ENCODE measurements at places on chromosomes 16 and 17.

DNA sequence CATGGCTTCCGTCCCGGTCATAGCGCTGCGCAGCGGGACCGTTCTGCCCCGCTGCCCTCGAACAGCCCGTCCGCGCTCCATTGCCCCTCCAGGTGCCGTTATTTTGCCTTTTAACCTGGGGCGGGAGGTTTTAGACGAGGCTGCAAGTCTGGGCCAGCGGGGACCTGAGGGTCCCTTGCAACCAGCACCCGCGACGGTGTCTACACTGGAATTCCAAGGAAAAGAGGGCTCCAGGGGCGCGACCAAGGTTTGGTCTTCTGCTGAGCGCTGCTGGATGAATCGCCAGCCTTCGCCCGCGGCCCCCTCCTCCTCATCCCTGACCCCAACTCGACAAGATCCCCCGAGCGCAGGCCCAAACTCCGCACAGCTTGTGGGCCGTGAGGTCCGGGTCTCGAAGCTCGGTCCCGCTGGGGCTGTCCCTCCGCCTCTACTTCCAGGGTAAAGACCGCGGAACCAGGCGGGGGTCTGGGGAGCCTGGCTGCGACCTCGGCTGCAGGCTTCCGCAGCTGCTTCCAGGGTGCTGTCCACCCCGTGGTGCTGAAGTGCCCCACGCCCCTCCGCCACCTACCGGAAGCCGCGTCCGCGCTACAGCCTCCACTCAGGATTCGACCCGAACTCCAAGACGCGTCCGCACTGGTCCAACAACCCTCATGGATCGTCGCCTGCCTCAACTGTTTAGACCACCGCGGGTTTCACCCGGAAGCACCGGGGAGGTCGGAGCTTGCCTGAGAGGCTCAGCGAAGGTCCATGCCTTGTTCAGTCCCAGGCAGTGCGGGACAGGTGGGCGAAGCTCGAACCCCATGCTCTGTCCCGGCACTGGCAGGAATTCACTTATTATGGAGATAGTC, 10.1 kb upstream of the CA4 start:
- DNase-seq = peak; percentile 55

- no peak for DNase-seq
Measured at GRCh38 chr16:26447570-26447969, 619.2 kb upstream of the C16orf82 start.

- DNase-seq = no peak
Measured at GRCh38 chr16:10959161-10959560, 14.8 kb downstream of the CLEC16A start.

DNA sequence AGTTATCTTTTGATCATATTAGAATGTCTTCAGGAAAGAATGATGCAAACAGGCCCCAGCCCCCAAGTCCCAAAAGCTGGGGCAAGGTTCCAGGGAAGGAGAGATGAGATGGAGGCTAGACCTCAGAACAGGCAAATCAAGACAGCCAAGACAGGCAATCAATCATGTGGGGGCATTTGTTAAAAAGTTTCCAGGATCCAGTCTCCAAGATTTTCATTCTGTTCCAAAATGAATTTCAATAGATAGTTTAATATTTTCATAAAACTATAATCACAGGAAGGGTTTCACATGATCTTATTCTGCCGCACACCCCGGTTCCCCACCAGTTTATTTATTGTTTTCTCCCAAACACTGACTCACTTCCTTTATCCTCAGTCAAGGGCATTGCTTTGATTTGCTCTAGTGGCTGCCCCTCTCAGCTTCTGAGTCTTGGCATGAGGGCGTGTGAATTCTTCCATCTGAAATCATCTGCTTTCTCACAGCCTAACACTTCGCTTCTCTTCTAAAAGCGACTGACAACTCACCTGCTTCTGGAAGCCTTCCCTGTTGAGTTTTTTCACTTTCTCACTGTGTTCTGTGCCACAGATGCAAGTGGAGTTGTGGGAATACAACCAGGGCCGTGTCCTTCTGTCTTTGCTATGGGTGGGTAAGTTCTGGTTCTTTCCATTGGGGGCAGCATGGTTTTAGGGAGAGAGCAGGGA, 12.2 kb upstream of the TERF2 start:
- no peak for DNase-seq

DNA sequence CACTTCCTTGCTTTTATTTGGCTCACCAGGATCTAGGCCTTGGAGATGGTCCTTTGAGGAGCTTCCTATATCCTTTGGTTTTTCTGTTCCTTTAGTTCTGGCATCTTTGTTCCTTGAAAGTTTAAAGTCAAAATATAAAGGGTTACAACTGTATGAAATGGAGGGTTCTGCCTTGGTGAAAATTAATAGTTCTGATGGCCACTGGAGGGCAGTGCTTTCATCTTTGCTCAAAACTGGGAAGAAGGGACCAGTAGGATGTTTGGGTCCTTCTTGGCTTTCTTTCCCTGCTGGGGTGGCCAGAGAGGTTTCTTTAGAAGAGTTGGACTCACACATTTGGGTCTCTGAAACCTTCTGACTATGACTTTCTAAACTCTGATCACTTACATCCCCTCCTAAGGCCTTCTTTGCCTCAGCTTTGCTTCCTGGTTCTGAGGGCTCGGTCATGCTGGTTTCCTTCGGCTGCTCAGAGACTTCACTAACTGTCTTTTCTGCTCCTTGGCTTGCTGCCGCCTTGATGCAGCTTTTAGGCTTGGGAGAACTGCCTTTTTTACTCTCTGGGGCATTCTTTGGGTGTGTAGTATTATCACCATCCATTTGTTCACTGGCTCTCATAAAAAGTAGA, 10.9 kb upstream of the ITGA2B start:
- DNase-seq = no peak

DNA sequence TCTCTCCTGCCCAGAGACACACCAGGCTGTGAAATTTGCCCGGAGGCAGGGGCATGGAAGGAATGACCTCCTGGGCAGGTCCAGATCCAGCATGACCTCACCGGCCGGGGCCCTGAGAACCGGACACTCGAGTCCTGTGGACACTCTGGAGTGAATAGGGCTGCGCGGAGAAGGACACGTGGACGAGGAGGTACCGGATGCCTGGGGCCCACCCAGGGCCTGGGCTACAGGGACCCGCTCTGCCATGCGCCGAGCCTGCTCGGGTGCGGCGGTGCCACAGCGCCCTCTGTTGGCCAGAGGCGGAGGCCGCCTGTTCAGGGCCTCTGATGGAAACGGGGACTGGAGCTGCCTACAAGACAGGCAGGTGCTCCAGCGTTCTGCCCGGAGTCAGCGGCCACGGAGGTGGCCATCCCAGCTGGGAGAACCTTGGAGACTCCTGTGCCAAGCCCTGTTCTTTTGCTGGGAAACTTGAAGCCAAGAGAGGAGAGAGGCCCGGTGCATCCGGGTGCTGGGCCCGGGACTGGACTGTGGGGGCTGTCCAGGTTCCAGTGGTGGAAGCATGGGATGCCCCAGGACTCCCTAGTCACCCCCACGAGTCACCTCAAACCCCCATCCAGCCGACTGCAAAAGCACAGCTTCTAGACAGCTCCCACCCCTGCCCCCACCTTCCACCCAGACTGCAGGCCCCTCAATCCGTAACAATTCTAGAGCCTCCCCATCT, 19.3 kb upstream of the NXPH3 start:
- DNase-seq = peak; percentile 82

GRCh38 chr17:8287651-8288335, 677 bp upstream of the RANGRF start:
- DNase-seq = no peak

- DNase-seq = no peak
Measured at GRCh38 chr16:9107025-9107970, 15.9 kb downstream of the HAPSTR1 start.

DNA sequence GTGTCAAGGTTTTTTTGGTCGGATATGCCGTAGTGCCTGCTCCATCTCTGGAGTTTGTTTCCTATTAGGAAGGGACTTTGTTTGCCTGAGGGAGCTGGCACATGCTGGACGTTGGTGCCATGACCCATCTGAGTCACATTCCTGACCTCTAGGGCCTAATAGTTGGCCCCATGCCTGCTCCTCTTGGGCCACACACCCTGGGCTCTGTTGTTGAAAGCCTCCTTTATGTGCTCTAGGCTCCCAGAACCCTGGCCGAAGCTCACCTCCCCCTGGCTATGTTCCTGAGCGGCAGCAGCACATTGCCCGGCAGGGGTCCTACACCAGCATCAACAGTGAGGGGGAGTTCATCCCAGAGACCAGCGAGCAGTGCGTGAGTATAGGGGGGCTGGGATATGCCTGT, 18.4 kb downstream of the LIMD2 start:
- DNase-seq = no peak

DNA sequence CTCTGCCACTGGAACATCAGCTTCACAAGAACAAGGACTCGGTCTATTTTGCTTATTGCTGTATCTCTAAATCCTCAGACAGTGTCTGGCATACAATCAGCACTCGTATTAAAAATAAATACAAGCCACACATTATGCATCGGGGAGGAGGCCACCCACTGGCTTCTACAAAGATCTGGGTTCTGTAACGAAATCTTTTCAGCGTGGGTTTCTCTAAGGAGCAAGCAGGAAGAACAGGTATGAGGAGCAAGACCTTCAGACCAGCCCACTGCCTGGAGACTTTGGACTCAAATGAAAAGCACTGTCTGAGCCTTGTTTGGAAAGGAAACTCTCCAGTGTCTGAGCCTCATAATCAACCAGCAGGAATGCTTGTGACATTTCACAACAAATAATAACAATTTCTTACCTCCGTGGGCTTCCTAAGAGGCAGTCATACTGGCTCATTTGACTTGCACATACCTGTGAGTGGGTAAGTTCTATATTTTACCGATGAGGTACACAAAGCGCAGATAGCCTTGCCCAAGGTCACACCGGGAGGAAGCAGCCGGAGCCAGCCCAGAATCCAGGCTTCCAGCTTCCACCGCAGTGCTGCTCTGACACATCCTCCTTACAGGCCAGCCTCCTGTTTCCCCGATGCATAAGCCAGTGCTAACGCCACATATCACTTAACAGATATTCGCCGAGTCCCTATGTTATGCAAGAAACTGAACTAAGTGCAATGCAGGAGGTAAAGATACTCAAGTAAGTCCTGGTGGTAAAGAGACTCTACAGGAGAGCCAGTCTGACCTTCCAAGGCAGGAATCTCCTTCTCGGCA, 118.6 kb upstream of the TNRC6C start:
- DNase-seq = no peak

- DNase-seq = no peak
Measured at GRCh38 chr17:76677406-76677805, 33.4 kb downstream of the MXRA7 start.

DNA sequence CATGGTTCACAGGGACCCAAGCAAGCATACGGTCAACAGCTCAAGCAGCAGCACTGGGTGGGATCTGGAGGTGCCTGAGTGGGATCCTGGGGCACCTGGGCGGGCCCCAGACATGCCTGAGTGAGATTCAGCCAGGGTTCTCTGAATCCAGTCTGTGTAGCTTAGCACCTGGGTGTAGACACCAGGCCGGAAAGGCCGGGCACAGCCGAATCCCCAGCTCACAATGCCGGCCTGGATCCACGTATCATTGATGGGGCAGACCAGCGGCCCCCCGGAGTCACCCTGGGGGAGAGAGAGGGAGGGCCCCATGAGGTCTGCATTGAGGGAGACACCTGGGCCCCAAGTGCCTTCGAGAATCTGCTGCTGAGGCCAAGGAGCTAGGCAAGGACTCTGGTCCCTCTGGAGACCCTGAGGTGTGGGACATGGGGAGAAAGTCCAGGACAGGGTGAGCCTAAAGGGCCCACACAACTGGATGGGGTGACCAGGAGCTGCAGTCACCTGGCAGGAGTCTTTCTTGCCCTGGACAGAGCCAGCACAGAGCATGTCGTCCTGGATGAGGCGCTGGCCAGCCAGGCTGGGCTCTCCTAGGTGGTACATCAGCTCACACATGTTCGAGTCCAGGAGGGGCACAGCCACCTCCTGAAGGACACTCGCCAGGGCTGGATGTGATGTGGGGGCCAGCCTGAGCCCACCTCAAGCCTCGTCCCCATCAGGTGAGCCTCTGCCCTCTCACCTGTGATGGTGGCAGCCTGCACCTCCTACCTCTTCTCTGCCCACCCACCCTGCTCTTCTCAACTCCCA, 9.7 kb downstream of the ZG16B start:
- no peak for DNase-seq

- no peak for DNase-seq
Measured at GRCh38 chr16:49554681-49555080, 181.1 kb downstream of the C16orf78 start.

- peak; percentile 95 for DNase-seq
Measured at GRCh38 chr16:66521951-66522771, 27.8 kb downstream of the TK2 start.

- no peak for DNase-seq
Measured at GRCh38 chr17:41901646-41902045, 17.1 kb downstream of the ACLY start.

DNA sequence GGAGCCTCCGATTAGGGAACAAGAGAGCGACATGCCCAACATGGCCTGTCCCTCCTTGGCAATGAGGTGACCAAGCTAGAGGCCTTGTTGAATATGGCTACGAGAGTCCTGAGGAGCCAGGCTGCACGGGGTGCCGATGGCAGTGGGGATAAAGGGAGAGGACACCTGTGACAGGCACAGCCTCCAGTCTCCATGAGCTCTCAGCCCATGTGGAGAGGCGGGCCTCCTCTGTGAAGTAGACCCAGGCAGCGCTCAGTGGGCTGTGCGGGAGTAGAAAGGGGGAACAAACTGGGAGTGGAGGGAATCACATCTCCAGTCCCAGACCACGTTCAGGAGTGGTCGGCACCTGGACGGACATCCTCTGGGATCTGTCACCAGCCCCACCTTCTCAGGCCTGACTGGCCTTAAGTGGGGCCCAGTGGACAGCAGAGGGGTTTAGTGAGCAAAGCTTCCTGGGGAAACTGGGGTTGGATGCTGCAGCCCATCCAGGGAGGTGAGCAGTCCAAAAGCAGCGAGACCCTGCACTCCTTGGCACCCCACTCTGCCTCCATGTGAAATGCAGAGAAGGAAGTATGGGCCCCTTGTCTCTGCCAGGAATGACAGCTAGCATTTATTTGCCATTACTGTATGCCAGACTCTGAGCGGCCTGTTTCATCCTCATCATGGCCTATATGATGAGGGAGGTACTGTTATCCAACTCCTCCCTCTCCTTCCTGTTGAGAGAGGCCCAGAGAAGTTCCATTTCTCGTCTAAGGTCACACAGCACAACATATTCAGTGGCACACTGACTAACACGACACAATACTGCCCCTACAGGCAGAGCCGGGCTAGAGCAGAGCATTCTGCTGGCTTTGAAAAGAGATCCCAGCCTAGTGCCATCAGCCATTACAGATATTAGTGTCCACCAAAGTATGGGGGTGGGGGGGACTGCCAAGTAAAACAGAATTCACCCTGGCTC, 4.5 kb upstream of the TMEM92 start:
- DNase-seq = peak; percentile 66

DNA sequence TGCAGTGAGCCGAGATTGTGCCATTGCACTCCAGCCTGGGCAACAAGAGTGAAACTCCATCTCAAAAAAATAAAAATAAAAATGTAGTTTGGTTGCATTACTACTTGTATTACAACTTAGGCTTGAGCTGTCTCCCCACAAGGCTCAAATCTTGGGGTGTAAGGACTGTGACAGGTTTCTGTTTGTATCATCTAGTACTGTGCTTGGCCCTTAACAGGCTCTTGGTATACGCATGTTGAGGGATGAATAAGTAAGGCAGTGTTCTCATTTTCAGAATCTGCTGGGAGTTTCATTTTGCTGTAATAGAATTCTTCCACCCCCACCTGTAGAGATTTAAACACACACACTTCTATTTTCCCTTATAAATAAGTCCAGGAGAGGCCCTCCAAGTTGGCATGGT, 289.4 kb upstream of the EEF2KMT start:
- no peak for DNase-seq
